ENCODE measurements at places on chromosomes 12 and 14.

- DNase-seq: no peak
These were observed 5.7 kb downstream of the YBX3 start for GRCh38 chr12:10717410-10717809.

GRCh38 chr14:93986955-93987354 lies 10.1 kb upstream of the CCDC197 start:
- no peak for DNase-seq

DNA sequence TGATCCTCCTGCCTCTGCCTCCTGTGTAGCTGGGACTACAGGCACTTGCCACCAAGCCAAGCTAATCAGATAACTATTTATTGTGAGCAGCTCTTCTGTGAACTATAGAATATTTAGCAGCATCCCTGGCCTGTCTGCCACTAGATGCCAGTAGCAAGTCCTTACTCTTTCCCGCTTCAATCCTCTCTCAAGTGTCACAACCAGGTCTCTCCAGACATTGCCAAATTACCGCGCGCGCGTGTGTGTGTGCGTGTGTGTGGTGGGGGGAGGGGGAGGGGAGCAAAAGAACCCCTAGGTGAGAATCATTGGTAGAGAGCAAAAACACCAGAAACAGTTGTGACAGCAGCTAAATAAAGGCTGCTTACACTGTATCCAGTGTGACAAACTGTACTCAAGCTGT lies 49.9 kb downstream of the PPP2R5E start:
- DNase-seq: no peak

- DNase-seq: no peak
These were observed 310.2 kb downstream of the APAF1 start for GRCh38 chr12:98955284-98955683.

DNA sequence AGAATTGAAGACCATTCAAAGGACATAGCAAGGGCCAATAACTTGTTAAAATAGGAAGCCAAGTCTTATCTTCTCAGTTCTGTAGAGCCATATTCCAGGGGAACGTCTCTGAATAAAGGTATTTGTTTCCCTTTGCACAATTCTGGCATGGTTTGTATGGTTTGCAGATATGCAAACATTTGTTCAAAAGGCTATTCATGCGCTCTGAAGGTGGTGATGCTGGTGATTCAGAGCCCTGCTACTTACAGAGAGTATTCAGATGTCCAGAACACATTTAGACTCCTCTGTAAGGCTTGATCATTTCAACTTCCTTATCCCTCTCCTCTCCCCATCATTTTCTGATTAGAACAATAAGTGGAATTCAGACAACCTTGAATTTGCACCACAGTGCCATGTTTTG lies 35.9 kb downstream of the SLC4A8 start:
- no peak for DNase-seq

DNA sequence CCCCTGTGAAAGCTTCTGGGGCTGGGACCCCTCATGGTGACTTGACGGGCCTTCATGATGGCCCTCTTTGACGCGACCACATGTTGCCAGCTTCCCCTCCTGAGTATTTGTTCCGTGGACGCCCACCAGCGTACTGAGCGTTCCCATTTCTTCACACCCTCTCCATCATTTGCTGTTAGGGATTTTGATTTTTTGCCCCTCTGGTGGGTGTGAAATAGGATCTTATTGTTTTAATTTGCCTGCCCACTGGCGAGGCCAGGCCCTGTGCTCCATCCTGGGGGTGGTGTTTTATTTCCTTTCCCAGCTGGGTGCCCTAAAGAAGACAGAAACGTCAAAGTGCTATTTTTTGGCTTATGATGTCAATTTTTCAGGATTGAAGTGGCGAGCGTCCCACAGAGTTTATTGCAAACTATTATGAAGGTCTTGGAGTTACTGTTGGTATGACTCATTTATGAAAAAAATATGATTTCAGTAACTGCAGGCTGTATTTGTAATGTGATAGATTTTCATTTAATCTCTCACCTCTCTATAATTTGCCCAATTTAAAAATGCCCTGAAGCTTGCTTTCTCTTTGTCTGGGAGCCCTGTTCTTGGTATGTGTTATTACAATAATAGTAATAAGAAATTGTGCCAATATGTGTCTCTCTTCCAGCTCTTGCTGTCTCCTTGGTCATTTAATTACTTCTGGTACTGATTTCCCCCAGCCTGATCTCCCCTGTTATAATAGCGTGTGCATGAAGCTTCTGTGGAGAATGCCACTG lies 99.6 kb downstream of the SLC25A47 start:
- no peak for DNase-seq

GRCh38 chr12:6839482-6840201 lies 1.1 kb upstream of the GNB3 start:
- no peak for DNase-seq

- no peak for DNase-seq
These were observed 64.5 kb downstream of the NIN start for GRCh38 chr14:50766338-50766886.

DNA sequence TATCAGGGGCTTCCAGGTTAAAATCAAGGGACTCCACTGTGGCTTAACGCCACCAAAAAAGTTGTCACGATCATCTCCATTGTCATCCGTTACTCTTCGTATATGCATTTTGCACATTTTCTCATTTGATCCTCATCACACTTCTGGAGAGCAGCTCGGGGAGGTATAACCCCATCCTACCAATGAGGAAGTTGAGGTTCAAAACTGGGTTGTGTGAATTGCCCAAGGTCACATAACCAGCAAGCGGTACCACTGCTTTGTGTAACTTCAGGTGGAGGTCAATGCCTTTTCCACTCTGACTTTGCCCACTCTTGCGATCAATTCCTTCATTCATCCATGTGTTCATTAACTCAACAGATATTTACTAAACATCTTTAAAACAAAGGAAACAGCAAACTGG lies 71.1 kb upstream of the CCND2 start:
- no peak for DNase-seq

GRCh38 chr12:58557171-58557570 lies 363.1 kb downstream of the LRIG3 start:
- DNase-seq: no peak

DNA sequence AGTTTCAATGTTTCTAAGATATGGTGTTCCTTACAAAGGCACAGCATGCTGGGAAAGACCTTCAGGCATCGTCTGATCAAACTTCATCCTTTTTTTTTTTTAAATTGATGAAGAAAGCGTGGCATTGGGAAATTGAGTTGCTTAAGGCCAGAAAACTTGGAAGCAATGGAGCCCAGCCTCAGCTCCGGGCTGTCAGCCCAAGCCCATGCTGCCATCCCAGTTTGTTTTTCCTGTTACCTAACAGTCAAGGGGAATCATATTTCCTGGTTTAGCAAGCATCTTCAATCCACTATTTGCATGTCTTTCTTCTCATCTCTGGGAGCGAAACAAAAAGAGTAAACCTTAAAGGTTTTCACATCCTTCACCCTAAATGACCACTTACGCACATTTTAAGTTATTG lies 200.2 kb downstream of the CHST11 start:
- no peak for DNase-seq

DNA sequence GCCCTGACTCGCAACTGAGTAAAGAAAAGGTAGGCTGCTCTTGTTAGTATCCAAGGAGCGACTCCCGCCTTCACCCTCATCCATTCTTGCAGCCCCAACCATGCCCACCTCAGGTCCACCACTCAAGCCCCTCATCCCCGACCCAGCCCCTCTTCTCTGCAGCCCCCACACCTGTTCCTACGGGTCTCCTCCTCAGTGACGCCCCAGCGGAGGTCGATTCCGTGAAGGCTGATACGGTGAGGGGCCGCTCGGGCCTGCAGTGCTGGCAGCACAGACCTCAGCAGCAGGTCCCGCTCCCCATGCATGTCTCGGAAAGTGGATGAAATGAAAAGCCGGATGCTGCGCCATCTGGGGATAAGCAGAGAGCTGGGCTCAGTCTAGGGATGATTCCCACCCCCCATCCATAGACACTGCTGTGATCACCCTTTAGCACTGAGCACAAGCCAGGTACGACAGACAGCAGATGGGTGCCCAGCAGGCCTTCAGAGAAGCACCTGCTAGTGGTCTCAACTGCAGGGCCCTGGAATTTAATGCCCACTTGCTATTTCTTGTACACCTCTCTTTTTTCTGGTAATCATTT lies 26.9 kb downstream of the TEP1 start:
- no peak for DNase-seq

DNA sequence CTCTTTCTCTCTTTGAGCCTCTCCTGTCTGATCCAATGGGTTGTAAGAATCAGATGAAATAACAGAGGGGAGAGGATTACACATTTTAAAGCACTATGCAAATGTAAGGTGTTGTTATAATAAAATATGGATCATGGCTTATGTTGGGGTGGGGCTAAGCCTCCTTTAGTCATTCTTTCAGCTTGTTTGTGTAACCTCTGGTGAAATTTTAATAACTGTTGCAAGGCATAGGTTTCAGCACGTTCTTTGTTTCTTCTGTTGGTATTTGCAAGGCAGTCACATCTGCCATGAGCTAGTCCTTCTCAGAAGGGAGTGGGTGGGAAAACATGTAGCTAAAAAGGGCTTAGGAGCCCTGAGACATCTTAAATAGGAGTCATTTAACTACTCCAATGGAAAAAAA lies 74.8 kb upstream of the FRMD6 start:
- DNase-seq: no peak

DNA sequence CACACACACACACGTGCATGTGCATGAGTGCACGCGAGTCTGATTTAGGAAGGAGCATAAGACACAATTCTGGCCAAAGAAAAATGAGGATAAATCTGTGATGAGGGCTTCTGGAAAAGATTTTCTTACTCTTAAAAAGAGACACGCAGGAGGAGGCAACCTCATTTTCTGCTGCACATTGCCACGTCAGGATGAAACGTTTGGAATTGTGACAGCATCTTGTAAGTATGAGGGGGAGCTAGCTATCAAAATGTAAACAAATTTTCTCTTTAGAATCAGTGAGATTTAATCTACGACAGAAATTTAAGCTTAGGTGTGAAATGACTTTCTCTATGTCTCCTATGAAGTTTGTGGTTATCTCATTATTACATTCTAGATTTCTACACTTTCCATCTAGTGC lies 31.1 kb upstream of the NUBPL start:
- DNase-seq: no peak

DNA sequence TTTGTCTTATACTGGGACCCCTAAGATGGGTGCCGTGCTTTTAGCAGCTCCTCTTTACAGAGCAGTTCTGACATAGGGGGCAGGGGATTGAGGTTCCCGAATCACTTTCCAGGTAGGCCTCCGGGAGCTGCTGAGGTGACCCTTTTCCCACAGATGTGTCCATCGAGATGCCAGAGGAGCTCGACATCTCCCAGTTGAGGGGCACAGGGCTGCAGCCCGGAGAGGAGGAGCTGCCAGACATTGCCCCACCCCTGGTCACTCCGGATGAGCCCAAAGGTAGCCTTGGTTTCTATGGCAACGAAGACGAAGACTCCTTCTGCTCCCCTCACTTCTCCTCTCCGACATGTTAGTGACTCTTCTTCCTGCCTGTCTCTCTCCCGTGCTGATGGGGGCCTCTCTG lies 4.3 kb upstream of the TPI1 start:
- DNase-seq: no peak

GRCh38 chr14:103656031-103656755 lies 27.2 kb downstream of the KLC1 start:
- no peak for DNase-seq

DNA sequence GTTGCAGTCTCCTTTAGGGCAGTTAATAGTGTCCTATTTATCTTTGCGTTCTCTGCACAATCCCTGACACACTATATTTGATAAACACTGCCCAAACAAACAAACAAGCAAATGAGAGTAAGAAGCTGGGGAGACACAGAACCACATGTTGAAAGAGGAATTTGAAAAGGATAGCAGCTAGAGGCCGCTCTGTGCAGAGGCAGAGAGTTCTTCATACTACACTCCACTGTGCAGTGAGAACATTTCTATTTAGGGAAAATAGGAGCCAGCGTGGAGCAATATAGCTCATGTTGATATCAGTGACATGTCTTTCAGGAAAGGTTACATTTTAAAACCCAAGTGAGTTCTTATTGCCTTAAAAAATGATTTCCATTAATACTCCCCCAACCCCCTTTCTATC lies 140.3 kb upstream of the SEL1L start:
- no peak for DNase-seq

- no peak for DNase-seq
These were observed 438.4 kb downstream of the RAD51B start for GRCh38 chr14:68257969-68258368.

- no peak for DNase-seq
These were observed 12.4 kb downstream of the CALM1 start for GRCh38 chr14:90409209-90409730.

- DNase-seq: no peak
These were observed 5.0 kb upstream of the SLC25A47 start for GRCh38 chr14:100317912-100318808.

DNA sequence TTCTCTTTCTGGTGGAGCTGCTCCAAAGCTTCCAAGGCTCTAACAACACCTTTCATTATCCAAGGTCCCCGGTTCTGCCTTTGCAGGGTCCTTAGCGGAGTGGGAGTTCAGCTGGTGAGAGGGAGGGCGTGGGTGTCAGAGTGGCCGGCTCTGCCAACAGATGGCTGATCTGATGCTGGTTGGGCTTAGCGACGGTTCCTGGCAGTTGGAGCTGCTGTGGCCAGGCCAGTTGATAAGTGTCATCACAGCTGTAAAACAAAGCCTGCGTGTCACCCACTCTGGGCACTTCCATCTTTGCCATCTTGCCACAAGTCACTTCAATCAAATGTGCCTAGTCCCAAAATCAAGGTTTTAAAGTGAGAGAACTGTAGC lies 36.3 kb downstream of the RIN3 start:
- no peak for DNase-seq

DNA sequence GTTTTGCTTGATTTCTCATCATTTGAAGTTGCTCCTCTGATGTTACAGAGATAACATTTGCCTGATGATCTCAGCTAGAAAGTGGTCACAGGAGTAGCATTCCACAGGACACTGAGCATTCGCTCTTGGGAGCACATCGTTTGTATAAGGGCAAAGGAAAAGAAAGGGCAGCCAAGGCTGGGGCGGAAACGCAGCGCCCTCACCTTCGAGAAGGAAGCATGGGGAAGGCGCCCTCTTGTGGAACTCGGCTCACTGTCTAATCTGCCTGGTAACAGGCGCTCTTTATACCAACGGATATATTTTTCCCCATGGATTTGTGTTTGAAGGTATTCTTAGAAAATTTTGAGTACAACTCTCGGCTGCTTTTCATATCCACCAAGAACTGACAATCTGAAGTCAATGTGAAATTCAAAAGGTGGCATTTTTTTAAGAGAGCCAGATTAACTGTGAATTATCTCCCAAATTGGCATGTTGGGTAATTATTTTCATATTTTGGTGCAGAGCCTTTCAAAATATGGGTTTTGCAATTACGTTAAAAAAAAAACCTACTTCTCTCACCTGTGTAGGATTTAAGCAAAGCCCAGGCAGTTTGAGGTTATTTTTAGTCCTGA lies 172.7 kb downstream of the CAND1 start:
- DNase-seq: peak; percentile 2

- no peak for DNase-seq
These were observed 15.8 kb upstream of the ATP5F1B start for GRCh38 chr12:56661560-56661959.

DNA sequence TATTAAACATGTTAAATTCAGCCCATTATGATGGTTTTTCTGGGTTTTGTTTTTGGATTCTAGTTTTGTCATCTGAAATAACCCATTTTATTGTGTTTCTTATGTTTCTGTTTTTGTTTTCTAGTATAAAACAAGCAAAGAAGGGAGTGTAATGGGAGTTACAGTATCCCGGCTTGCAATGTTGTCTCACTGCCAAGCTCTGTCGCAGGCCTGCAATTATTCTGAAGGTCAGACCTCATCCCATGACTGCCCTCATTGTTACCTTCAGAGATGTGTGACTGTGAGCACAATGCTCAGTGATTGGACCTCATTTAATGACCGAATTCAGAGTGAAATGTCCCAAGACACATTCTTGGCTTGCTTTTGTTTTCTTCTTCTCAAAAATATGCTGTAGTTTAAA lies 73.0 kb upstream of the ATF1 start:
- no peak for DNase-seq
